ENCODE measurements at places on chromosomes 12 and 14. TPM values are rescaled to one million over a fixed set of nuclear protein-coding genes. Genes with fewer than 3 reads are reported as not detected.

The CPSF6 gene
- 94.4 TPM for total RNA-seq

The LTB4R2 gene
- 21.7 TPM for total RNA-seq

GRCh38 chr12:24373004-24373403 is 423.5 kb upstream of the SOX5 start:
- H3K27ac ChIP-seq, result no peak overlapping the region
- H3K27me3 ChIP-seq, result no peaks in the 10 kb centered on the region
- DNase-seq, result no peak
- H3K4me1 ChIP-seq, result no peaks in the 10 kb centered on the region

The TRHDE gene
- not detected for total RNA-seq

- H3K4me3 ChIP-seq, result no peak overlapping the region
- no peak overlapping the region for H3K27ac ChIP-seq
- H3K27me3 ChIP-seq, result peaks cover 39% of the 10 kb centered on the region
- H3K4me1 ChIP-seq, result peaks cover 19% of the 10 kb centered on the region
- peak; percentile 12 for DNase-seq
Observed at GRCh38 chr14:69547701-69548348, 26.8 kb downstream of the CCDC177 start.

- no peaks in the 10 kb centered on the region for H3K36me3 ChIP-seq
- no peak overlapping the region for H3K27ac ChIP-seq
- H3K4me3 ChIP-seq, result no peak overlapping the region
Observed at GRCh38 chr12:67751381-67751928, 102.9 kb downstream of the DYRK2 start.

The NUDT4 gene
- 41.0 TPM for total RNA-seq

The STRAP gene
- 80.2 TPM for total RNA-seq

DNA sequence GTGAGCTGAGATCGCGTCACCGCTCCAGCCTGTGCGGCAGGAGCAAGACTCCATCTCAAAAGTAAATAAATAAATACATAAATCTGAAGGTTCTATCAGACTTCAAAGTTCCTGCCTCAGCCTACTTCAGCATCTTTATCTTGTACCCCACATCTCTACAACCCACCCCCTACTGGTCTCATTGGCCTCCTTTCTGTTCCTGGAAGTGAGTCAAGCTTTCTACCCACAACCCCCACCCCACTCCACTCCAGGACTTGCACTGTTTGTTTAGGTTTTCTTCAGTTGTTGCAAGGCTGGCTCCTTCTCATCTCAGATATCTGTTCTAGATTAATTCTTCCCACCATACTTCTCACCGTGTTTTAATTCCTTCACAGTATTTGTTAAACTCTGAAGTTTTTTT is 714 bp upstream of the PSMC6 start:
- peak overlapping the region; percentile 97 for H3K4me3 ChIP-seq
- peaks cover 41% of the 10 kb centered on the region for H3K4me1 ChIP-seq
- H3K27me3 ChIP-seq, result no peaks in the 10 kb centered on the region
- H3K27ac ChIP-seq, result peak overlapping the region; percentile 95

The ADAM21 gene
- not detected for total RNA-seq
